Right forelimb (tissue), 1 donor: ENCODE measurements at places on chromosomes 5 and 9.

DNA sequence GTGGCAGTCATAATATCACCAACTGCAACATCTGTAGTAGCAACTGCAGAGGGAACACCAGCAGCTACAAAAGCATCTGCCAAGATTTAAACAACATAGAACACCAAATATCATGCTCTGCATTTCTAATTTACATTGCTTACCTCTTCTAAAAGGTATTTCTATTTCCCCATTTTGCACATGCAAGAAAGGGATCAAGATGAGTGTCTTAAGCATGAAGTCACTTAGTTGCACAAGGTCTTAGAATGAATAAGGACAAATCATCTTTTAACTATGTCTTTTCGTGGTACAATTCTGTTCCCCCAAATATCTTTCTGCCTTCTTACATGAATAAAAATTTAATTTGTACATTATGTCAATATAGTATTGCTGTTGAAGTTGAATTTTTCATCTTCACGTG lies 1746.4 kb downstream of the EFNA5 start:
- DNase-seq: no peak

DNA sequence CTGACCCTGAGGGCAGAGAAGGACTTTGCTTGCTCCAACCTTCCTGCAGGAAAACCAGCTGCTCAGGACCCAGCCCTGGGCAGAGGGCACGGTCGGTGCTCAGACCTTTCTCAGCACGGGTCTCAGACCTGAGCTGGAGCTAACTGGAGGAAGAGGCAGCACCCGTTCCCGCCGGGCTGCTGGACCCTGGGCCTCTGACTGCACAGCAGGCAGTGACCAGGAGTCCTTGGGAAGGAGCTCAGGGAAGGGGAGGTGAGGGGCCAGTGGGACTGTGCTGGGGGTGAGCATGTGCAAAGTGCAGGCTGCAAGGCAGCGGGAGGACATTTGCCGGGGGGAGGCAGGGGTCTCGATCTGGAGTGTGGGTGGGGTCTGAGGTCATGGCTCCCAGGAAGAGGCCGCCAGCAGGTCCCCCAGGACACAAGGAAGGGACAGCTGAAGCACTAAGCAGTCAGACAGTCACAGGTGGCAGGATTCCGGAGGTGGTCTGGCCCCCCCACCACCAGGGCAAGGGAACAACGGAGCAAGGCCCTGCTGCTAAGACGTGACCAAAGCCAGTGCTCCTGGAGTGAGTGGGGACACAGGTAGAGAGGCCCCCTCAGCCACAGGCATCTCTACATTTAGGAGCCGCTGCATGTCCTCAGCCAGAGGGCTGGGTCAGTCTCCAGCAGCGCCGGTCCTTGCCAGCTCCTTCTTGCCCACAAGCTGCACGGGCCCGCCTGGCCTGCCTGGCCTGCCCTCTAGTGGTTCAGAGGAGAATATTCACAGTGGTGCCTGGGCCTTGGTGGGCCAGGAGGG lies 4.8 kb upstream of the DPM2 start:
- DNase-seq: no peak

DNA sequence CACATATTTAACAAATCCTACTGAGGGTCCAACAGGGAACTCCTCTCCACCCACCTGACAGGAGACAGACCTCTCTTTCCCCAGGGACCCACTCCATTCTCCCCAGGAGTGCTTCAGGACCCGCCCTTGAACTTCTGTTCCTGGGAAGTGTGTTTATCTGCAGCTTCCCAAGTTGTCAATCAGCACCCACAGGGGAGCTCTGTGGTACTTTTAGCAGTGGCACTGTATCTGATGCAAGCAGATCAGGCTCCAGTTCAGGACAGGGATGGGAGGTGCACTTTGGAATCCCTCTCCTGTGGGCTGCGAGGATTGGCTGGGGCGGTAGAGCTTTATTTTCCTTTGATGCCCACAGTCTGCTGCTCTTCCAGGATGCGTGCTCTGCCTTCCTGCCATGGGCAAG lies 8.7 kb downstream of the GALNT10 start:
- no peak for DNase-seq

- peak; percentile 83 for DNase-seq
Measured at GRCh38 chr5:10856683-10857337, 95.8 kb upstream of the DAP start.

GRCh38 chr5:178785999-178786398 lies 55.5 kb upstream of the ZNF354A start:
- no peak for DNase-seq
